ENCODE measurements at places on chromosomes 6 and 20.

- DNase-seq: no peak
Observed at GRCh38 chr6:82910820-82911219, 154.8 kb downstream of the UBE3D start.

- no peak for DNase-seq
Observed at GRCh38 chr6:56551409-56552120, 91.1 kb downstream of the DST start.

DNA sequence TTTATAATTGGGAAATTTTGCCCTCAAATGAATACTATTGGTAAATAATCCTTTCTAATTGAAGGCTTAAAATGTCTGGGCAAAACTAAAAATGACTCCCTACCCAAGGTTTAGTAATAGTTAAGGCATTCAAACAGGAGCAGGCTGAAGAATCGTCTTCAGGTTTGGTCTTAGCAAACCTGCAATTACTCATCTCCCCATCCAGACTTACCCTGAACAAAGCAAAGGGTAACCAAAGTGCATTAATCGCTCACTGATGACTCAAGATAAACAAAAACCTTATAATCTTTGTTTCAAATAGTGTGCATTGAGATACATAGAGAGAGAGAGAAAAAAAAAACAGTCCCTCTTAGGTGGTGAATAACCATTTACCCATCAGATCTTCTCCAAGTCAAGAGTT, 225.5 kb downstream of the BMP2 start:
- no peak for DNase-seq

- DNase-seq: no peak
Observed at GRCh38 chr6:35035481-35036030, 105.6 kb downstream of the TCP11 start.

- DNase-seq: no peak
Observed at GRCh38 chr6:8556370-8557013, 121.1 kb upstream of the SLC35B3 start.

GRCh38 chr6:13492357-13492756, 5.0 kb upstream of the GFOD1 start:
- DNase-seq: no peak

DNA sequence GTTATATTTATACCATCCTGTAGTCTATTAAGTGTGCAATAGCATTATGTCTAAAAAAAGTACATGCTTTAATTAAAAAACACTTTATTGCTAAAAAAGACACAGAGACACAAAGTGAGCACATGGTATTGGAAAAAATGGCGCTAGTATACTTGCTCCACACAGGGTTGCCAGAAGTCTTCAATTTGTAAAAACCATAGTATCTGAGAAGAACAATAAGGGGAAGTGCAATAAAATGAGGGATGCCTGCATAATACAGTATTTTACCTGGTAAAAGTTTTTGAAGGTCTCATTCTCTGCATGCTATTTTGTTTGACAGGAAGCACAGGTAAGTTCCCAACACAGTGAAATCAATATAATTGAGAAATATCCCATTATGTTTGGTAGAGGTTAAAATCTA, 1.6 kb downstream of the NOX3 start:
- DNase-seq: no peak

GRCh38 chr6:154367839-154368695, 11.5 kb upstream of the IPCEF1 start:
- no peak for DNase-seq

DNA sequence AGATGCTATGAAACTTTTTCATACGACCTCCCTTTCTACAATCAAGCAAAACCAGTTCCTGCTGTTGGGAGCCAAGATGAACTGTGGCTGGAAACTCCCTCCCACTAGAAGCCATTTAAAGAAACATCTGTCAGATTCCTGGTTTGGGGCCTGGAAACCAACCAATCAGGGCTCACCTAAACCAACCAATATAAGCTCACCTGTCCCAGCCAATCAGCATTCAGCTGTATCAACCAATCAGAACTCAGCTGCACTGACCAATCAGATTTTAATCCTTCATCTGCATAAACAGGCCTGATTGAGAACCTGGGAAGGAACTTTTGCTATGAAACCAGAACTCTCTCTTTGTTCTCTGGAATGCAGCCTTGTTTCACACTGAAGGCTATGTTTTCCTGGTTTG, 42.4 kb downstream of the SNX14 start:
- DNase-seq: no peak

DNA sequence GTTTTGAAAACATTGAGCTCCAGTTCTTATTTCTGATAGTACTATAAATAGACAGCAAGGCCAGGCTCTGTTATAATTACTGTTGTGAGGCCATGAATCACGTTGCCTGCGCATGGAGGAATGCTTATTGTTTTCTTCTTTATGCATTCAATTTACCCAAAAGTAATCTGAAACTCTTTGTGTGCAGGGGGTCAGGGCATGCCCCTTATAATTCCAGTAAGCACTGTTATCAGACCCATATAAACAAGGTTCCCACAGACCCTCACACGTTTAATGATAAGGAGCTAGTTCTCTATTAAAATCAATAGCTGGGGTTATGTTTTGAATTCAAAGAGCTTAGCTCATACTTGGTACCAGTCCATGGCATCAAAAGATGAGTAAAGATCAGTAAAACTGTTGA, 174.8 kb upstream of the ARG1 start:
- DNase-seq: no peak

- no peak for DNase-seq
Observed at GRCh38 chr6:133503336-133503729, 262.2 kb downstream of the EYA4 start.

GRCh38 chr6:167505782-167506181, 180.9 kb downstream of the TTLL2 start:
- DNase-seq: no peak

- DNase-seq: no peak
Observed at GRCh38 chr20:24048024-24048611, 59.5 kb upstream of the GGTLC1 start.

GRCh38 chr6:36375644-36376155, 11.8 kb downstream of the ETV7 start:
- no peak for DNase-seq

DNA sequence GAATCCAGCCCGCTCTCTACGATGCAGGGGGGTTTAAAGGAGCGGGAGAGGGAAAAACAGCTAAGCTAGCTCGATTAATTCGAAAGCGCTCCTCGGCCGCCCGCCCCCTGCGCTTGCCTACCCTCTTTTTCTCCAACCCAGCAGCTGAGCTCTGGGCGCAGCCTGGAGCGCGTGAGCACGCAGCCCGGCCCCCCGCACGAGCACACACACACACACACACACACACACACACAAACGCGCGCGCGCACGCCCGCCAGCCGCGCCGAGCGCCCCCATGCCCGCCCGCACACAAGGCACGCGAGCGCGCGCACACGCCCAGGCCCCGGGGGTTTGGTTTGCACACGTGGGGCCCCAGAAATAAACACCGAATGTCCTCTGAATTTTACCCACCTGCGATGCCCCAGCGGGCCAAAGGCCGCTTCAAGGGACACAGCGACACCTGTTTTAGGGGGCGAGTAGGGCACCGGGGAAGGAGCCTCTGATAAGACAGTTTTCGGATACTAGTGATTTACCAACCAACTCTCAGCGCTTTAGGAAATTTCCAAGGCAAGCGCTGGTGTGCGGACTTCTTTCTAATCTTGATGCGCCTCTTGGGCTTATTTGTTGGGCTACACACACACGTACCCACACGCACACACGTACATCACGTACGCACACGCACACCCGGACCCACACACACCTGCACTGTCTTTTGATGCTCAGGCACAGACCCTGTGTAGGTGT, 802 bp upstream of the NRN1 start:
- no peak for DNase-seq

- no peak for DNase-seq
Observed at GRCh38 chr6:139649128-139649527, 274.7 kb upstream of the CITED2 start.

- no peak for DNase-seq
Observed at GRCh38 chr6:75633045-75633444, 31.4 kb downstream of the SENP6 start.

GRCh38 chr6:3419624-3420272, 37.1 kb downstream of the SLC22A23 start:
- DNase-seq: no peak

DNA sequence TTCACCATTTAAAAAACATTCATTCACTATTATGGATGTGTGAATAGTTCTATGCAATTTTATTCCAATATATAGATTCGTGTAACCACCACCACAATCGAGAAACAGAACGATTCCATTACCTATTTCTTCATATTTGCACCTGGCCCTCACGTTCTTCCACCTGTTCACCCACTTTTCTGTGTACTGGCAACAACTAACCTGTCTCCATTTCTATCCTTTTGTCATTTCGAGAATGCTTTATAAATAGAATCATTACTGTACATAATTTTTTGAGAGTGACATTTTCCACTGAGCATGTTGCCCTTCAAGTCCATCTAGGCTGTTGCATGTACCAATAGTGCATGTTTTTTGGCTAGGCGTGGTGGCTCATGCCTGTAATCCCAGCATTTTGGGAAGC, 23.2 kb upstream of the STX11 start:
- DNase-seq: no peak

DNA sequence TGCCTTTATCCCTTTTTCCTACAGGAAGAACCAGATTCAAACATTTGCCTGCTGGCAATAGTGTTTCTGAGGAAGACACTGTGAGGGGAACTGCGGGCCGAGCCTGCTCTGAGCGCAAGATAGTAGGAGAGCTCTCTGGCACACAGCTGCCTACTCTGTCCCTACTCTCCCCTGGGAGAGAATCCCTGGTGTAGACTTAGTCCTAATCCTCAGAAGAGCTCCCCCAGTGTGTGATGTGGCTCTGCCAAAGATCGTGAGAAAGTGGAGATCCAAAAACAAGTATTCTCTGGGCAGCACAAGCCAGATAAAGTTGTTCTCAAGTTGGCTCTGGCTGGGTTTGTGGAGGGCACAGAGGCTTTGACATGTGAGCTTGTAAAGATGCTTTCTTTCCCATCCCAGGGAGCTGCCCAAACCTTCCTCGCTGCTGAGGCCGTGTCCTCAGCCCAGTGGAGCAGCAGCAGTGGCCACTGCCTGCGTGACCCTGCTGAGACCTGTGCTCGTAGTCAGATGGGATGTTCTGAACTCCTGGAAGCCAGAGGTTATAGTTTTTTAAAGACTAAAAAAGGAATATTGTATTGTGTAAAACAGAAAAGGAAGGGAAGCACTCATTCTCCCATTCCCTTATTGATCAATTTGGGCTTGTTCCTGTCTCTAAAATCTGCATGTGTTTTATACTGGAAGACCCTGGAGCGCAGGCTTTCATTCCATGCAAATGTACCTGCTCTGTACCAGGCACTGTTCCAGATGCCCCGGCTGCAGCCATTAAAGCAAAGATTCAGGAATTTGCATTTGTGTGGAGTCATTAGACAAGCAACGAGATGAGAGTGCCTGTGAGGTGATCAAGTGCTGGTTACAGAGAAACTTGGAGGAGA, 30.7 kb downstream of the PNLDC1 start:
- DNase-seq: no peak

GRCh38 chr6:47698342-47698787, at the start of gene ADGRF4:
ADGRF4 (plus strand) TSS chr6:47698580; CDS start chr6:47707246, 8,666 bp downstream.
- DNase-seq: no peak

GRCh38 chr6:92737983-92738382, 681.4 kb downstream of the EPHA7 start:
- no peak for DNase-seq

GRCh38 chr6:46291275-46291633, 120.5 kb upstream of the ENPP5 start:
- no peak for DNase-seq

DNA sequence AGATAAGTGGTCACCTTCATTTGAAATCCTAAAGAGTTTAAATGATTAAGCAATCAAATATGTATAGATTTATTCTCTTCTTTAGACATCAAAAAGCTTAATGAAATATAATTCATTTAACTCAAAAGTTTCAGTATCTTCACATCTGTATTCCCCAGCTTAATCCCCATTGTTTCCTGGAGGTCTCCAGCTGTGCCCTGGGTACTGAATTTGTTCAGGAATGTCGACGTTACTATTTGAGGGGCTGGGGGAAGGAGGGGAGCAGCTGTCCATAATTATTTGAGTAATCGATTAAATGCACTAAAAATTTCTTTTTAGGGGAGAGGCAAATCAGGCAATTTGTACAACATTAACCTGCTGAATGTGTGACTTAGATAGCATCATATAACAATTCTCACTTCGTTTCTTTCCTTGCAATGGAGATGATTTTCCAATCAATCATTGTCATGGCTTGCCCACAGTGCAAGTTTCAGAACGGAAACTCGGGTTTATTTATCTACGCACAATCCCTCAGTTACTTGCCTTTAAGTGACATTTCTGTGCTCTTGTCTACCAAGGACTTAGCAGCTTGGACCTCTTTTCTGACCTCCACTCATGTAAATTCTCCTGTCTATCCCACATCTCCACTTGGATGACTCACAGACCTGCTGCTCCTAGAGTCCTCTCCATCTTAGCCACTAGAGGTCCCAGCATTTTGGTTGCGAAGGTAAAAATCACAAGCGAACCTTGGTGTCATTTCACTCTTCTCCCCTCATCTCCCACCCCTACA, 3.9 kb downstream of the DOK5 start:
- DNase-seq: no peak

- DNase-seq: peak; percentile 64
Observed at GRCh38 chr6:105458551-105458950, 55.7 kb upstream of the PREP start.

DNA sequence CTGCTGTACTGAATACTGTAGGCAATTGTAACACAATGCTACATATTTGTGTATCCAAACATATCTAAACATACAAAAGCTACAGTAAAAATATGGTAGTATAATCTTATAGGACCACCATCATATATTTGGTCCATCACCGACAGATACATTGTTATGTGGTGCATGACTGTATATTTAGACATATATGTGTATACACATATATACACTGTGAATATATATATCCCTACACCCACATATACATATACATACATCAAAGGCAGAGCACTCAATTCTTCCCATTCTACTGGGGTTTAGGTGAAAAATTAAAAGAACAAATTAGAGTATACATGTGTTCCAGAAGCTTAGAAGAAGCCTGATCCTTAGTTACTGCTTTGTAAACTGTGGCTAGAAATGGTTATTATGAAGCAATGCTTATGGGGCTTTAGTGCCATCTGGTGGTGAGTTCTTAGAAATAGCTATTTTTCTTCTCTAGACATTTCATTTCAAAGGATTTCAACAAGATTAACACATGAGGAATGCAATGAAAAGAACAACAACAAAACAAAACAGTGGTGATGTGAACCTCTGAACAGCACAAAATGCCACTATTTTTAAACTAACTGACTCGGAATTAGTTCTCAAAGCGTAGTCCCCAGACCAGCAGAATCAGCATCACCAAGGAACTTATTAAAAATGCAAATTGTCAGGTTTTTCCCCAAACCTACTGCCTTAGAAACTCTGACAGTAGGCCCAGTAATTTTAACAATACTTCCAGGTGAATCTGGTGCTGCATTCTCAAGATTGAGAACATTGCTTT, 38.0 kb downstream of the PKHD1 start:
- DNase-seq: peak; percentile 11

DNA sequence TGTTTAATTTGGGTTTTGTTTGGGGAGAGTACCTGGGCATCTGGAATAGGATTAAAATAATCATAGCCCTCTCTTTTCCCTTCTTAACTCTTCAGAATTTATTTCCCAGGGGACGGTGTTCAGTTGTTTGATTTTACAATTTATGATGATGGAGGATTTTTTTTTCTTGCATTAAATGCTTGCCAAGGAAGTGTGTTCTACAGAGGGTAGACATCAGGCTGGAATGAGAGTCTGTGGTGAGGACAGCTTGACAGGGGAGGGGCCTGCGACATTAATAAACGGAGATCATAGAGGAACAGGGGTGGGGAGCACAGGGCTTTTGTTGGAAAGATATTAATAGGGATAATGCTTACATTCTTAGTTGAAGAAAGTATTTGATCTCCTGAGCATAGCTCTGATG, 297.5 kb downstream of the CLIC5 start:
- DNase-seq: no peak
